Dorsolateral prefrontal cortex (tissue), 122 donors: ENCODE measurements at places on chromosomes 4 and X.

DNA sequence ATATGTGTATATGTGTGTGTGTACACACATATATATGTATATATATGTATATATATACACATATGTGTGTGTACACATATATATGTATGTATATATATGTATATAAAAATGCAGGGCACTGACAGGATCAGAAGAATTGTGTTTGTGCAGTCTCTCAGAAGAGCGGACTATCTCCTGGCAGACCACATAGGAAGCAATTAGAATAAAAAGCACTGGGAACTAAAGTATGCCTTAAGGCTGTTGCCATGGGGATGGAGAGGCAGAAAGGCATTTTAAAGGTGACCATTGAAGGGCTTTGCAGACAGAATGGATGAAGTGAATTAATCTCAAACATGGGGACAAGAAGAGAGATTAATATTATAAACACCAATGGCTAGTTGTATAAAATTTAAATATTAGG, 33.7 kb upstream of the USP51 start:
- DNase-seq = no peak

GRCh38 chr4:96183611-96184010, 343.7 kb downstream of the PDHA2 start:
- no peak for DNase-seq

DNA sequence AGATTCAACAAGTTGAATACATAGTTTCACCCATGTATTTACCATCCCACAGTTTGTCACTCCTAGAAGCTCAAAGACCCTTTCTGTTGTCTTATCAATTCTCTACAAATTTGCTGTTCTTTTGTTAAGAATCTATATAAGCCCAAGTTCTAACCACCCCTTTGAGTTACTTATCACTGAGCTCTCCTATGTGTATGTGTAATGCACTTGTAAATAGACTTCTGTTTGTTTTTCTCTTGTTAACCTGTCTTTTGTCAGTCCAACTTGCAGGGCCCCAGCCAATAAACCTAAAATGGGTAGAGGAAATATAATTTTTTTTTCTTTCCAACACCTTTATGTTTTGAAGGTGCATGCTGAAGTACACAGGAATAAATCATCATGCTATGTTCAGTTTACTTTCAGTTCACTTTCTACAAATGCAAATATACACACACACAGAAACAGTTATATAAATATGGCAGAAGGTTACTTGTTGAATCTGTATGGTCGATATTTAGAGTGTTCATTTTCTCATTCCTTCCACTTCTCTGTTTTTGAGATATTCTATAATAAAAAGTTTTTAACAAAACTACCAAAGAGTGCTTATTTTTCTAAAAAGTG, 22.3 kb upstream of the CLOCK start:
- no peak for DNase-seq

- no peak for DNase-seq
Measured at GRCh38 chr4:86482306-86483172, 111.6 kb upstream of the PTPN13 start.

DNA sequence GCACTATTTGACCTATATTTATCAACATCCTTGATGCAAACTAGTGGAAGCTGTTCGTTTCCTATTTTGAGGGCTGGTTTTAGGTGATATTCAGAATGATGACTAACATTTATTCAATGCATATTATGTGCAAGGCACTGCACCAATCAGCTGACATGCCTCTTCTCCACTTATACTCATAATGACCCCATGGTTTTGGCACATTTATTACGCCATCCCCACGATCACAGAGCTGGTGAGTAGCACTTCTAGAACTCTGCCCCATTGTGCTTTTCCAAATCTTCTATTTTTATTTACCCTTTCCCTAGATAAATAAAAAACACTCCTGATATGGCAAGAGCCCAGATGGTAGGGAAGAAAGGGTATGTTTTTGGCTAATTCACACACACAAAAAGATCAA, 13.1 kb downstream of the SCML1 start:
- DNase-seq = no peak

DNA sequence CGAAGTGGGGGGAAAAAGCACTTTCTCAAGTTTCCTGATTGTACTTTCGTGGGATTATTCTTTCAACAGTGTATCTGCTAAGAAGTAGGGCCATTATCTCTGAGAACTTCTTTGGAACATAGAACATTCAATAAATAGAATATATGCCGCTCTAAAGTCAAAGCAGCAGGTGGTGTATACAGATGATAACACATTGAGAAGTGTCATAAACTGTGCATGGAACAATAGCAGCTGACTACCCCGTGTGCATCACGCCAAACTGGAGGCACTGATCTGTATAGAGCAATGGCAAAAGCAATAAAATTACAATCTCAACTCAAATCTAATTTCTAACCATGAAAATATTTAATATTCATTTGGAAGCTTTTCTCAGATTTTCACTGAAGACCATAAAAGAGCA, 175.3 kb downstream of the DCTD start:
- DNase-seq = no peak

DNA sequence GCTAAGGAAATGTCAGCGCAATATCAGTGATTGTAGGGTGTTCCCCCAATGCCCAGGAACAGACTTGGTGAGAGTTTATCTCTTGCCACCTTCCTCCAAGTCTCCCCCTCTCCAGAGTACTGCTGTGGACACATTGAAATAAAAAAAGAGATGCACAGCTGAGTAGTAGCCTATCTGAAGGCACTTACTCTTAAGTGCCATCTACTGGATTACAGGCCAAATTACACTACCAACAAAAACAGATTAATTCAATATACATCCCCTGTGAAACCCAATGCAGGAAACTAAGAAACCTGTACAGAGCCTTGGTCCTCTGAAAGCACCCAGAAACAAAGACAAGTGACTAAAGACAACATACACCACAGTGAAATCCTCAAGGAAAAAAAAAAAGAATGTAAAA, 460.3 kb downstream of the ZIC3 start:
- DNase-seq = no peak

- DNase-seq = no peak
Measured at GRCh38 chr4:158817562-158818296, 48.9 kb downstream of the FNIP2 start.

- DNase-seq = no peak
Measured at GRCh38 chr4:15434091-15434490, 6.3 kb downstream of the C1QTNF7 start.

- DNase-seq = no peak
Measured at GRCh38 chrX:129945131-129945530, 37.3 kb upstream of the BCORL1 start.

GRCh38 chr4:176587920-176588319, 204.8 kb downstream of the VEGFC start:
- no peak for DNase-seq

GRCh38 chrX:137194164-137194563, 160.4 kb upstream of the GPR101 start:
- DNase-seq = no peak

DNA sequence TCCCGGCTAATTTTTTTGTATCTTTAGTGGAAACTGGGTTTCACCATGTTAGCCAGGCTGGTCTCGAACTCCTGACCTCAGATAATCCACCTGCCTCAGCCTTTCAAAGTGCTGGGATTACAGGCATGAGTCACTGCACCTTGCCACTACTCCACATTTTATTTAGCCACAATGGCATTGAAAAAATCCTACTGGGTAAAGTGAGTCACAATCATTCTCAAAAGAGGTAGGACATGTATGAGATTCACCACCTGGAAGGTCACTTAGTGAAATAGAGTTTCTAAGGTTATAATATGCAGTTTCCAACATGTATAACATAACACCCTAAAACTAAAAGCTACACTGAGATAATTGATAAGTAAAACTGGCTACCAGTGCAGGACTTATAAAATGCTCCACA, 159.2 kb downstream of the BTC start:
- no peak for DNase-seq

- DNase-seq = no peak
Measured at GRCh38 chr4:176137631-176138030, 57.8 kb downstream of the SPATA4 start.

DNA sequence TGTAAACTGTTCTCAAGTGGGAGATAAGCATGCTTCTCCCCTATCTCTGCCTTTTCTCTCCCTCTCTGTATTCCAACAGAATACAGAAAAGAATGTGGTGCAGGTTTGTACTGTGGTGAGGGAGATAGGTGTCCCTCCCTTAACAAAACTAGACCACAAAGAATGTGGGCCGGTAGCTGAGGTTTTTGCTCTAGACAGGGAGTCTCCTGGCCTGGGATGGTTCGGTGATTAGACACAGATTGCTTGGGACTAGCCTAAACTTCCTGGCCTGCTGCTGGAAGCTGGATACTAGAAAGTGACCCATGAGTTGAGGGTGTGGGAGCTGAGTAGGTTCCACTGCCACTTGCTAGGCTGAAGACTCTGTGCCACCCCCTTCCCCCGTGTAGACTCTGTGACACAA, 143.0 kb downstream of the CXXC4 start:
- no peak for DNase-seq

DNA sequence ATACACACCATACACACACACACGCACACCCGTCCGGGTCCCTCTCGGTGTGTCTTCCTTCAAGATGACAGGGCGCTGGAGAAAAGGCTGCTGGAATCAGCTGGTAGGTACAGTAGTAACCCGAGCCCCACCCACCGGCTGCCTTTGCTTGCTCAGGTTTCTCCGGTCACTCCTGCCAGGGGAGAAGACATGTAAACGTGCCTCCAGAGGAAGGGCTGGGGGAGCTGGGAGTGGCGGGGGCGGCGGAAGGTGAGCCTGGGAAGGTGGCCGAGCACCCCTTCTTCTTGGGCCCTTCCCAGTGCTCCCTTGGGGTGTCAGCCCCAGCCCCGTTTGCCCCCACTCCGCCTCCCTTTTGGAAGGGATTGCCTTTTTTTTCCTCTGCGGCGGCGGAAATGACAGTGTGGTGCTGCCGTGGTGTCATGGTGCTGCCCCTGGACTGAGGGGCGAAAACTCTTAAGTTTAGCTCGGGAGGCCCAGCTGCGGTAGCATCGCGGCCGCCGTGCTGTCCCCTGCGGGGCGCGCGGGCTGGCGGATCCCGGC, at the start of gene MID2:
Gene MID2, plus strand, starts transcription at position 169 of the 540 bp plus-strand sequence. CDS start 561 bp downstream, outside the sequence.
- DNase-seq = no peak

- no peak for DNase-seq
Measured at GRCh38 chr4:63580796-63581475, 828.3 kb downstream of the TECRL start.

DNA sequence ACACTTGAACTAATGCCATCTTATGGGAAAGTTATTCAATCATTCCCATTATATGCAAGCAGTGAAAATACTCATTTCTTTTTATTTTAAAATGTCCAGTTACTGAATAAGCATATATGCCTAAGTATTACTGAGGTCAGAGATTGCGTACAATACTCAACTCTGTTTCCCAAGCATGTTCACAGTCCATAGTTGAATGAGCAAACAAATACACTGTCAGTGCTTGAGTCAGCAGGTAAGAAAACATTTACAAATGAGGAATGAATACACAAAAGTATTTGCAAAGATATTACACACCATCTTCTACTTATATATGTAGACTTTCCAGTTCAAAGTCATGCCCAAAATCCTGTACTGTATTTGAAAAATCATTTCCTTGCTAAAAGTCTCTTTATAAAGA, 74.1 kb downstream of the TSPAN5 start:
- no peak for DNase-seq

GRCh38 chr4:63296773-63297172, 1112.5 kb downstream of the TECRL start:
- no peak for DNase-seq

DNA sequence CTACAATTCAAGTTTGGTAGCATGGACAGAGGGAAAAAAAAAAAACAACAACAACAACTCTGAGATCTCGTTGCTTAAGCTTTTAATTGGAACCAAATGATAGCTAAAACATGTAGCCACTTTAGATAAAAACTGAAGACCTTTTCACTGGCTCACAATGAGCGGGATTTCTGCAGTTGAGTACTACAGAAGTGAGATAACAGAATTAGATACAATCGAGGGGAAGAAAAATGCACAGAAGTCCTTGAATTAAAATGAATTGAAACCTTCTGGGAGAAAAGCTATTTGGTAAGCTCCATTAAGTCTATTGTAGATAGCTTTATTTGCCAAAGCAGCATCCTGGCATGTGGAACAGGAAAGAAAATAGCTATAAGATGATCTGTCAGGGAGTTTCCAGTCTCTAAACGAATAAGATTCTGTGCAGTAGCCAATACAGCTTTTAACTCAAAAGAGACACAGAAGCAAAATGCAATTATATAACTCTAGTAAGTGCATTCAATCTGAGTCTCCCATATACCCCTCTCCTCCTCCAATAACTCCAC, 248.5 kb downstream of the ENOX2 start:
- DNase-seq = no peak

- DNase-seq = no peak
Measured at GRCh38 chrX:54043541-54044125, 640 bp downstream of the PHF8 start.
